ENCODE measurements at places on chromosomes 5 and 9. TPM values are rescaled to one million over a fixed set of nuclear protein-coding genes. Genes with fewer than 3 reads are reported as not detected.

CERT1 gene
- 25.1 TPM for total RNA-seq

ITGA2 gene
- total RNA-seq: 0.75 TPM

SLC6A19 gene
- not detected for total RNA-seq

SH2D3C gene
- total RNA-seq: 4.2 TPM

HTR4 gene
- total RNA-seq: not detected

IPO11 gene
- 19.6 TPM for total RNA-seq

FCN2 gene
- not detected for total RNA-seq
